ENCODE measurements at places on chromosomes 7 and 10.

DNA sequence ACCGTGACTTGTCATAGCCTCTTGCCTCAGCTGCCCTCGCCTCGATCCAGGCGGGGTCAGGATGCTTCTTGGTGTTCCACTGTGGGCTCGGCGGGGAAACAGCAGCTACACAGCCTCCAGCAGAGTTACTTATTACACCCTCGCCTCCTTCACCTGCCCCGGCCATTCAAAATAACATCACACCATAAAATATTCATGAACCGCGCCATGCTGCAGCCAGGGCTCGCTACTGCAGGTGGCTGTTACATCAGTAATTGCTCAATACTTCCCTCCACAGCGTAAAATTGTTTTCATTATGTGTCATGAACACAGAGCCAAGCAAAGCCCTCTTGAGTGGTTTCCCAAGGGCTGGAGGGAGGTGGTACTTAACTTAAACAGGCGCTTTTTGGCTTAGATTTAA lies 241.5 kb upstream of the SP8 start:
- no peak for DNase-seq

- DNase-seq, result no peak
Measured at GRCh38 chr7:5690931-5691473, 90.5 kb downstream of the RNF216 start.

GRCh38 chr10:118720685-118721538 lies 33.9 kb downstream of the CACUL1 start:
- DNase-seq, result no peak

GRCh38 chr10:86085686-86086085 lies 280.9 kb downstream of the GRID1 start:
- DNase-seq, result no peak

DNA sequence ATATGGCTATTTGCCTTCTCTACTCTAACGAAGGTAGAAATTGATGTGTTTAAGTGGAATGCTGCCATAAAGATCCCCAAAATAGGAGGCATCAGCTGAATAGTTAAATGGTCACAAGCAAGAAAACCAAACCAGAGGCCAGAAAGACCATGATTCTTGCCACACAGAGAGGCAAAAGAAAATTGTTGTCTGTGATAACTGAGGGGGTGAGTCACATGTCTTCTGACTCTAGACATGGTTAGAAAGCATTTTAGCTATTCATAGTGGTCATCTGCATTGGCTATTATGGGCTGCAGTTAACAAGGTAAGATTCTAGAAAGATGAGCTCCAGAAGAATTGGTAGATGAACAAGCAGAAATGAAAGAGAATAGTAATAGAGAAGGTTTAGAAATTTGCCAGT lies 361.4 kb upstream of the NPSR1 start:
- DNase-seq, result no peak

GRCh38 chr7:31171216-31171785 lies 119.2 kb downstream of the ADCYAP1R1 start:
- no peak for DNase-seq

GRCh38 chr10:101629837-101630632 lies 41.9 kb downstream of the DPCD start:
- no peak for DNase-seq

- no peak for DNase-seq
Measured at GRCh38 chr7:99465421-99465768, 572 bp downstream of the ATP5MF start.

DNA sequence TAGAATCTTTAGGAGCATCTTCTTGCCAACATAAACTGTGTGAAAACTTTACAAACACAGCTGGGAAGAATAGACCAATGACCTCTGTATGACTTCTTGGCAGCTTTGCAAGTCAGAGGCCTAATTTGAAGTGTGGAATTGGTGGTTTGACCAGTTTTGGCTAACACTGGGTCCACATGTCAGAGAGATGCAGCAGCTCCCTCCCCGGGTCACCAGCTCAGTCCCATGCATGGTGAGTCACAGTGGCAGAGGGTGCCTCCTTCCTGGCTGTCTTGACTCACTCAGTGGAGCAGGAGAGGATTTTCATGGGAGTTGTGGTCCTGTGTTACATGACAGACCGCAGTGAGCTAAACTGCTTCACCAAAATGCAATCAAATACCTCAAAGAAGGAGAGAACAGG lies 8.2 kb upstream of the STARD3NL start:
- no peak for DNase-seq

GRCh38 chr7:485188-486081 lies 34.2 kb downstream of the PDGFA start:
- no peak for DNase-seq

GRCh38 chr10:115092555-115093285 lies 445 bp upstream of the ATRNL1 start:
- peak; percentile 6 for DNase-seq

GRCh38 chr10:91313796-91314485 lies 93.5 kb downstream of the PCGF5 start:
- no peak for DNase-seq

GRCh38 chr7:129886167-129886817 lies 66.5 kb downstream of the UBE2H start:
- DNase-seq, result no peak

DNA sequence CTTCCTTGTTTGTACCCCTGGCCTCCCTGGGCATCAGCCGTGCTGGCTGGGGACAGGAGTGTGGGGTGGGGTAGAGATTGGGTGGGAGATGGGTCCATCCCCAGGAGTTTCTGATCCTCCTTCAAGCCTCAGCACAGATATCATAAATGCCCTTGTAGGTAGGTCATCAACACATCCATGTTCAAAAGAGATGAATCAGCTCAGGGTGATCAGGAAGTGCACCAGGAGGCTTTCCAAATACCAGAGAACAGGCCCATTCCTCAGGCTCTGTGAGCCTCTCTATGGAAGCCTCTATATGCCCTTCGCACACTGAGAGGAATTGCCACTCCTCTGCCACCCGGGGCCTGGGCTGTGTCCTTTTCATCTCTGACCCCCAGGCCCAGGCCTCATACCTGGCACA lies 31.9 kb upstream of the ADCYAP1R1 start:
- no peak for DNase-seq

- DNase-seq, result no peak
Measured at GRCh38 chr7:41039386-41039953, 663.4 kb downstream of the INHBA start.

DNA sequence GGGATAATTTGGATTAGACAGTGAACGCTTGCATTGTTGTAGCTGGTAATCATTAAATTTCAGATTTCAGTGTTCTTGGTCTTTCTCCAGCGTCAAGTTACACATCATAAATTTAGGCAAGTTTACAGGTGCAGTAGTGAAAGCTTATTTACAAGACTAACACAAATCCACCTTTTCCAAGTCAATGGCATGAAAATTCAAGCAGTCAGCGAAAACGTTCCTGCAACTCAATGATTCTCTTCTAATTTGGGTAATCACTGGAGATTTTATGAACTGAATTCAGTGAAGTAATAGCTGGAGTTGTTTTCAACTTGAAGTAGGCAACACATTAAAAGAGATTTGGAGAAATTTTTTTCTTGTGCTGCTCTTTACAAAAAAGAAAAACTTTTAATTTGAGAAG lies 17.9 kb downstream of the BCAP29 start:
- DNase-seq, result no peak

DNA sequence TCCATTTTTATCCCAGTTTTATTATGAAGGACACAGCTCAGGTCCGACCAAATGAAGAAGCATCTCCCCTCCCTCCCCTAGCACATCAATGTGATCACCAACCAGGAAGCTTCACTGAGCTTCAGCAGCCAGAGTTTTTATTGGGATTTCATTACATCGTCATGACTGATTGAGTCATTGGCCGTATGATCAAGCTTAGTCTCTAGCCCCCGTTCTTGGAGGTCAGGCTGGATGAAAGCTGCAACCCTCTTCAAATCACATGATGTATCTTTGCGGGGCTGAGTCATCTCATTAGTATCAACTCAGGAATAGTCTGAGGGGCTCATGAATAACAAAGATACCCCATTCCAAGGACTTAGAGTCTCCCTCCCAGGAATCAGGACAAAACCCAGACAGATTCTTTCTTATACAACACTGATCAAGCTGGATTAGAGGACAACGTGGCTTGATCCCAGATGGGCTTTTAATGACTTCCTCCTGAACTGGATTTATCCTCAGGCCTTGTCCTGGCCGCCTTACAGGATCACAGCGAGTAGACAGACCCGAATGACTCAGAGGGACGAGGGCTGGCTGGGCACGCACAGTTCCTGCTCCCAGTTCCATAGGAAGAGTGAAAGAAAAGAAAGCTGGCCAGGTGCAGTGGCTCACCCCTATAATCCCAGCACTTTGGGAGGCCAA lies 14.5 kb downstream of the LIMK1 start:
- no peak for DNase-seq

GRCh38 chr10:78162853-78163252 lies 129.2 kb downstream of the RPS24 start:
- DNase-seq, result no peak

DNA sequence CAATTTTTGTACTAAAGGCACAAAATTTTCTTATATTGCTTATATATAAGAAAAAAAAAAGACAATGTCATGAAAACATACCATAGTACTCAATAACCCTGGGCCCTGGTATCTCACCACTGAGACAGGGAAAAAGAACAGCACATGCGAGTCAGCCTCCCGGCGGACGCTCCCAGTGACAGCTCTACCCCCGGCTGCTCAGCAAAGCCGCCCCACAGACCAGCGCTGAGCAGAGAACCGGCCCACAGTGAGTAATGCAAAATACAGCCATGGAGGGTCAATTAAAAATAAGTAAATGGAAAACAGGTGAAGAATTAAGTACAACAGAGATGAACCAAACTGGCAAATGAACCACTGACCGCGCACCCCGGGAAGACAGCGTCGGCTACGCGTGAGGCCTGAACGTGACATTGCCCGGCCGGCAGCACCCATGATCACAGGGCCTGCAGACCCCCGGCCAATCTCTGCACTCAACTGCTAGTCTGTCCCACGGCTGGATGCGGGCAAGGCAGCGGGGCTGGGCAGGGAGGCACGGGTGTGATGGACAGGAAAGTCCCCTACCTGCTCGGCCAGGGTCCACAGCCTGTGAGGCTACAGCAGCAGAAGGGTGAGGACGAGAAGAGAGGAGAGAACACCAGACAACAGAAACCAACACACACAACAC lies 175.9 kb downstream of the ZMYND11 start:
- DNase-seq, result no peak

- no peak for DNase-seq
Measured at GRCh38 chr10:43160921-43161255, 22.6 kb downstream of the CSGALNACT2 start.

- DNase-seq, result peak; percentile 4
Measured at GRCh38 chr10:101354328-101355071, 535 bp downstream of the BTRC start.

- DNase-seq, result no peak
Measured at GRCh38 chr10:4916086-4916716, 47.0 kb upstream of the AKR1C1 start.

Data from stimulated activated CD4-positive, alpha-beta T cell treated with anti-CD3 and anti-CD28 coated beads, Interleukin-15, amount 100 ng/mL, for 1 hour (primary cell).